ENCODE measurements at places on chromosomes 7 and 10.

GRCh38 chr10:104686829-104687228, 45.7 kb downstream of the SORCS3 start:
- DNase-seq, result no peak

DNA sequence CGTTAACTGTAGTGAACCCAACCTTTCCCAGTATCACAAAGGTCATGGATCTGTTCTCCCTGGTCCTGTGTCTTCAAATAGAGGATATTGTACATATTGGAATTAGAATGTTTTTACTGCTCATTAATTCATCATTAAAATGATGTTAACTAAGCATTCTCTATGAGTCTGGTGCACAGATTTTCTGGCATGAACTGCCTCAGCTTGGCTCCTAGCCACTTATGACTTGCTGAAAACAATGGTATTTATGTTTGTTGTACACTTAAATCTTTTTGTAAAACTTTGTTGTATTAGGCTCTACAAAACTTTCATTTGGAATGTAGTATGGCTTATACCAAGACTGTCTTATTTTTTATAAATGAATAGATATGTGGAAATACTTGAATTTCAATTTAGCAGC, 329.4 kb downstream of the TFEC start:
- DNase-seq, result no peak

- no peak for DNase-seq
Measured at GRCh38 chr7:15279640-15280039, 282.2 kb downstream of the AGMO start.

- peak; percentile 26 for DNase-seq
Measured at GRCh38 chr10:31242902-31243301, 76.1 kb upstream of the ZEB1 start.

GRCh38 chr7:74226633-74227032, 16.8 kb downstream of the LAT2 start:
- peak; percentile 40 for DNase-seq

GRCh38 chr10:70493660-70494234, 15.2 kb downstream of the PALD1 start:
- DNase-seq, result peak; percentile 76

DNA sequence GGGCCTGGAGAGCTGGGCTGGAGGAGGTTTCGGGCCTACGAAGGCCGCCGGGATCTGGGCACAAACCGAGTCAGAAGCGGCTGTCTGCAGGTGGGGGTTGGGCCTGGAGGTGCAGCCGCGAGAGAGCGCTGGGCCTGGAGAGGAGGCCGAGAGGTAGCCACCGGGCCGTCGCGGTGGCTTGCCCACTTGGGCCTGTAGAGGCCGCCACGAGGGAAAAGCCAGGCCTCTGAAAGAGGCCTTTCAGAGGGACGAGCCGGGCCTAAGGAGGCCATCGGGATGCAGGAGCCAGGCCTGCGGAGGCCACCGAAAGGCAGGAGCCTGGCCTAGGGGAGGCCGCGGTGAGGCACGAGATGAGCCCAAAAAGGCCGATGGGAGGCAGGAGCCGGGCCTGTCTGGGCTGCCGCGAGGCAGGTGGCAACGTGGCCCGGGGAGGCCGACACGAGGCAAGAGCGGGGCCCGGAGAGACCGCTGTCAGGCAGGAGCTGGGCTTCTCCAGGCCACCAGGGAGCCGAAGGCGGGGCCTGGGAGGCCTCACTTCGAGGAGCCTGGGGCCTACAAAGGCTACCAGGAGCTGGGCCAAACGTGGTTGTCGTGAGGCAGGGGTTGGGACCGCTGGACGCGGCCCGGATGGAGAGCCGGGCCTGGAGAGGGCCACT, 25.6 kb downstream of the MDH2 start:
- no peak for DNase-seq

GRCh38 chr10:25888627-25889026, 45.4 kb upstream of the MYO3A start:
- no peak for DNase-seq

DNA sequence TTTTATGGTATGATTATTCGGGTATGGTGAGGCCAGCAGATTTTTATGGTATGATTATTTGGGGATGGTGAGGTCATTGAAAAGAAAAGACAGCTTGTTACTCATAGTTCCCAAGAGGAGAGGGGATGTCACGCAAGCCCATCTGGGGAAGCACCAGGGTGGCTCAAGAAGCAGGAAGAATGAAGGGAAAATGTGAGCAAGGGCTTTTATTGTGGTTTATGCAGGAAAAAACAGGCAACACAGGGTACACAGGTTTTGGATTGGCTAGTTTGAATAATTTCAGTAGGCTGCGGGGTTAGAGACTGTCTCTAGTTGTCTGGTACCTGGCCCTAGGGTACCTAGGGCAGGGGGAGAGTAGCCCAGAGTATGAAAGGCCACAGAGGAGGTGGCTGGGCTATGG, 26.8 kb upstream of the DGKI start:
- no peak for DNase-seq

DNA sequence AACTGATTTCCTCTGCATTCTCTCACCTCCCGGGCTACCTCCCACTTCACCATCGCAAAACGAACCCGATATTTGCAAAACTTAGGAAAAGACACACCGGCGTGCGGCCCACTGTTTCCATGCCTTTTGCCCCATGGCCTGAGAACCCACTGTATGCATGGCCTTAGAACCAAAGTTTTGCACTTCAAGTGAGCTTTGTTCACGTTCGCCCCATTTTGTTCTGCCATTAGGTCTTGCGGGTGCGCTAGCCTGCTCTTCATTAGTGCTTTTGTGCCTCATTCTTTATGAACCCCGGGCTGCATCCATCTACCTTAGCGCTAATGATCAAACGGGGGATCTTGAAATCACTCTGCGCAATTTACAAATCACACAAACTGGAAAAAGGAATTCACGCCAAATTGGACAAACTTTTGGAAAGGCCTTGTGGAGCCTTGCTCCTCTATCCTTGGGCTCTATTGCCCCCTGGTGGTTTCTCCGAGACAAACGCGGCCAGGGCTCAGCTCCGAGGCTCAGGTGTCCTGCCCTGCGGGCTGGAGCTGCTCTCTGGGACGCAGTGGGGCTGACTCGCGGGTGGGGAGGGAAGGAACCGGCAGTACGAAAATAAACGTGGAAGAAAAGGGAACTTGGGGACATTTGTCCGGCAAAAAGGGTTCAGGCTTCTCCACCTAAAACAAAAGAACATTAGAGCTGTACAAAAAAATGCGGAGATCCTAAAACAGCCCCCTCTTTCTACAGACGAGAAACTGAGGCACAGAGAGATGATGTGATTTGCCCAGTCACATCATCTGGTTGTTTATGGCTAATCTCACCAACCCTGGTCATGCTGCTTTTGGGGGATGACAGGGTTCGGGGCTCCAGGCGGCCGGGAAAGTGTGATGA, 300.4 kb upstream of the NFE2L3 start:
- DNase-seq, result no peak

DNA sequence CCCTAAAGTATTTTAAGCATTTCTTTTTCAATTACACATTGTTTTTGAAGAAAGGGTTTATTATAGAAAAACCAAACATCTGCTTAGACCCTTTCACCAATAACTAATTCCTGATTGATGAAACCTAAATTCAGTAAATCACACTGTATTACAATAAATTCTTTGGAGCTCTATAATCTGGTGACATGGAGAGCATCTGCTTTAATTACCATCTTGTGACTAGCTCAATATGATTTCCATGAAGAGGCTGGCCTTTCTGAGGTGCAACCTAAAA, 9.7 kb downstream of the HYCC1 start:
- DNase-seq, result no peak

DNA sequence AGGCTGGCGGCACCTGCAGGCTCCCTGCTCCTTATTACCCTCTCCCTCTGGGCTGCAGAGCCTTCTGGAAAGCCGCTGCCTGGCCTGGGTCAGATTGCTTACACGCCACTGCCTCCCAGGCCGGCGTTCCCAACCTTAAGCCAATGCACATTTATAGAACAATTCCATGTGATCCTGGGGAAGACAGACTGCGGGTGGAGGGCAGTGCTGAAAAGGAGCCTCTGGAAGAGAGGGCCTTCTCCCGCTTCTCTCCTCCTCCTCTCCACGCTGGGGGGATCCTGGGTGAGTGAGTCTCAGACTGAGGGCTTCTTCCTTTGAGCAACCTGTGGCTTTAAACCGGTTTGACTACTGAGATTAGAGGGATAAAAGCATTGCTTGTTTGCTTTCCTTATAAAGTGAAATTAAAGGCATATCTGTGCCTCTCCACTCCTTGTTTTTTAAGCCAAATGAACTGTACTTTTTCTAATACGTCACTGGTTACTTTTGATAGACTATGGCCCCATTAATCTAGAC, 5.5 kb downstream of the TACC2 start:
- DNase-seq, result no peak

DNA sequence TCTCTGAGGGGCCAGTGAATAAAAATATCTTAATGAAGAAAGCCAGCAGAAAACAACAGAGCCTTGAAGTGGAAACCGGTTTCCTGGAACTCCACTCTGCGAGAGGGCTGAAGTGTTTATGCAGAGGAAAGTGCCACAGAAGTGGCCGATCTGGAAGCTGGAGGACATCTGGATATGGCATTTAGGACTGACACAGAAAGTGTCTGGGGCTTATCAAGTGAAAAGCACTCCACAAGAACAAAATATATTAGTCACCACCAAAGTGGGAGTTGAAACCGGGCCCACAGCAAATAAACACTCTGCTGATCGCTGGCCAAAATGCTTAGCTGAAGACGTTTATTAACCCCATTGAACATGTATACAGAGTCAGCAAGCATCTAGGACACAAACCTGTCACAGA, 7.8 kb downstream of the NOD1 start:
- DNase-seq, result no peak

DNA sequence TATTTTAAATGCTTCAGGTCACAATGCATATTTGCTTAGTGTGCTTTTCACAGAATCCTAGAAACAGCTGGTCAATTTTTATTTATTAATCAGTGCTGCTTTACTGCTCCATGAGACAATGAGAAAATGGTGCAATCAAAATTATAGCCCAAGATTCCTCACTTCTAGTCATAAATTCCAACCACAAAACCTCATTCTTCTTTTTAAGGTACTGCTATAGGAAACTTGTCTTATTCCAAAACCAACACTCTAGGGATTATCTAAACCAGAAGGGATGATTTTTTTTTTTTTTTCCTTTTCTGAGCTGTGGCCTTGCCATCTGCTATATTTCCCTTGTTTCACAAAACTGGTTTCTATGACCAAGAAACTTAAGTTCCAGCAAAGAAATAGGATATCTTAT, 64.0 kb upstream of the SEMA3A start:
- DNase-seq, result no peak

DNA sequence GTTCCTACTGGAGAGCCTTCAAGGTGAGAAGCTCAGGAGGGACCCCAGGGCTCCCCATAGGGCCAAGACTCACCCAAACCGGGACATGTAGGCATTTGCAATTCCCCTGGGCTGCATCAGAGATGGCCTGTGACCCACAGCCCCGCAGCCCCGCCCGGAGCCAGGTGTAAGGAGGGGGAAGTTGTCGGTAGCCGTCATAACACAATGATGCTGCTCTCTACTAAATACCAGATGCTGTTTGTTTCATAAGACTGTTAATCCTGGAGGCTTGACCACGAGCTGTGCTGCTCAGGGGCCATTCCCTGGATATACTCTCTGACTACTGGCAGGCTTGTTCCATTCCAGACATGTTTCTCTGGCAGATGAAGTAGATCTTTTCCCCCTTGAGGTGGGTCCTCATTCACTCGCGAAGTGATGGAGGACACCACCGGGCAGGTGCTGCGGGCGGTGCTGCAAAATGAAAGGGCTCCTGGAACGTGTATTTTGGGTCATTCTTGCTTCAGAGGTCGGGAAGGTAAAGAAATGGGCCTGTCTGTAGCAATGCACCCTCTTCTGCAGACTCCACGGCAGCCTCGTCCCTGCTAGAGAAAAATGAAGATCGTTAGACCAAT, 61.1 kb downstream of the MKI67 start:
- no peak for DNase-seq

DNA sequence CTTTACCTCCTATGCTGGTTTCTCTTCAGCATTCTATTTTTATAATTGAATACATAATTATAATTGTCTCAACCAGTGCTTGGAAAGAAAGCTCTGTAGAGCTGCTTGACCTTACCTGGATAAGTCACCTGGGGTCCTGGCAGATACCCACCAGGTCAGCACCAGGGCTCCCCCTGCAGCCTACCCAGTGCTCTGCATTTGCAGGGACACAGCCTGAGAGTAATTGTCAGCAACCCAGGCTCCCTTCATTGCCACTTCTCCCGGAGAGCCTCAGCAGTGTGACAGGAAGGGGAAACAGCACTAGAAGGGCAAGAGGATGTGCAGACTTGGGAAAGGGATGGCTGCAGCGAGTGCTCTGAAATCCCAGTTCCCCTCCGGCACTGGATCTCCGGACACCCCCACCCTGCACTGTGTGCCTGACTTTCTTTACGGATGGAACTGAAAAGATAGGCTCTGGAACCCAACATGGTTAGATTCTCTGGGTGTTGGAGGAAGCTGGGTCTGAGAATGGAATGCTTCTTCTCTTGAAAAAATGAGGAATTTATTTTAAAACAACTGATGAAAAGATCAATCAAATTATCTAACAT, 11.4 kb upstream of the PAX4 start:
- no peak for DNase-seq

GRCh38 chr7:121196286-121196685, 132.5 kb upstream of the WNT16 start:
- no peak for DNase-seq

DNA sequence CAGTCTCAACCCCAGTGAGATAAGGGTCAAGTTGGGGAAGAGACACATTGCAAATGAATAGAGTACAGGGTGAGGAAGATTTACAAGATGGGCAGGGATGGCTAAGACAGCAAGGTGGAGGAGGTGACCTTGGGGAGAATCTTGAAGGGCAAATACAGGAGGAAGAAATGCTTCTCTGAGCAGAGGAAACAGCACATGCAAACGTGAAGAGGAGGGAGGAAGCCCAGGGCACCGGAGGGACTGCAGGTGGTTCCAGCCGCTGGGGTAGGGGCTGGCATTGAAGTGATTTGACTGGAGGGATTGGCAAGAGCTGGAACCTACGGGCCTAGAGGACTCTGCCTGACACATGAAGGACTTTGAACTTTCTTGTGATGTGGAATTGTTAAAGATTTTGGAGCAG, 14.6 kb downstream of the PLAU start:
- no peak for DNase-seq

GRCh38 chr7:51299391-51300133, 17.0 kb downstream of the COBL start:
- DNase-seq, result no peak

DNA sequence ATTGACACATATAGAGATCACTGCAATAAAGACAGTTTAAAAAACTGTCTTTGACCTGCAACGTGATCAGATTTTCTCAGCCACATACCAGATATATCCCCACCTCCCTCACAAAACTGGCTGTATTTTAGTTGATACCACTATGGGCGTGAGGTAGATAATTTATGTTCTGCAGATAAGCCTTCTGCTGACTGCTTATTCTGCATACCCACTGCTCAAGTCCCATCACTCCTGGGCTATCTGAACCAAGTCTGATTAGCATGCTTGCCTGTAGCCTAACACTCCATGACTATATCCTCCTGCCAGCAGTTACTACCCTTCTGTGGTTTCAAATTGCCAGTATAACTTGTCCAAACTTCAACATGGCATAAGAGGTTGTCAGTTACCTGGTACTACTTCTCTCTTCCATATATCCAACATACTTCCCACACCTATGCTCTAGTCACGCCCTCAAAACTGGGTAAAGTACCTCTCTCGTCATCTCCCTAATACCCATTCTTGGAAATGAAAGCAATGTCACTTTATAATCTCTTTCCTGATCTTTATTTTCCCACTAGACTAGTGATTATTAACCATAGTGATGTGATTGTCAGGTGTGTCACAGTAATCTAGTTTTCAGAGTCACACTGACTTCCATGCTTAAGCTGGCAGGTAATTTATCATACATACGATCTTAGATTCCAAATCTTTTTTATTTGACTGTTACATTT, 70.7 kb downstream of the MALSU1 start:
- DNase-seq, result no peak

- DNase-seq, result peak; percentile 72
Measured at GRCh38 chr7:29988424-29989256, 961 bp downstream of the SCRN1 start.

All from KG1 (cell line).